ENCODE measurements at places on chromosomes 7 and 10.

DNA sequence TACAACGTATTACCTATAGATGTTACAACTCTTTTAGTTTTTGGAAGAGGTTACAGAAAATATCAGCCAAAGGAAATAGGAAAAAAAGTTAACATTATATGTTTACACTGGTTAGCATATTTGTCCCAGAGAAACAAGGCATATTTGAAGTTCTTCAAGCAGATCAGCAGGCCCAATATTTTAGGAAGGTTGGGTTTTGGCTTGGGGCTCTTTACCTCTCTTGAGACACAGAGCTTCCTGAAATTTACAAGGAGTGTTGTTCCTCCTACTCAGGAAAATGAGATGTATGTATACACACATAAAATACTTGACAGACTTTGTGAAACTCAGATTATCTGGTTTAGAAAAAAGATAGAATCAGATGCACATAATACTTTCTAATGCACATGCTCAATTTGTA lies 323.6 kb downstream of the HGF start:
- DNase-seq = no peak

DNA sequence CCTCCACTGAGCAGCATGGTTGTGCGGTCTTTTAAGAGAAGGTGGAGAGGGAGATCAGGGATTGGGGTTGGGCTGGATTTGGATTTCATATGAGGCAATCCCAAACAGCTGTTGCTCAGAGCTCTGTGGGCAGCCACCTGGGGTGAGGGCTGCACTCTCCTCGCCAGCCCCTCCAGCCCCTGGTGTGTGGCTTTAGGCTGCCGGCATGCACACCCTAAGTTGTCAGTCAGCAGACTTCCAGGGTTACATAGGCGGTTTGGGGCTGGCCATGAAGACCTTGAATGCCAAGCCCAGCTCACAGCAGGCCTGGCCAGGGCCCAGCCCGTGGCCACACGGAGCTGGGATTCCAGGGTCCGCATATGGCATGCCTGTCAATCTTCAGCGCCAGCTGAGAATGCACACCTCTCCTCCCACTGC lies 54.8 kb downstream of the ZMIZ1 start:
- no peak for DNase-seq

GRCh38 chr7:100369105-100369504 lies 4.2 kb upstream of the PILRA start:
- no peak for DNase-seq

DNA sequence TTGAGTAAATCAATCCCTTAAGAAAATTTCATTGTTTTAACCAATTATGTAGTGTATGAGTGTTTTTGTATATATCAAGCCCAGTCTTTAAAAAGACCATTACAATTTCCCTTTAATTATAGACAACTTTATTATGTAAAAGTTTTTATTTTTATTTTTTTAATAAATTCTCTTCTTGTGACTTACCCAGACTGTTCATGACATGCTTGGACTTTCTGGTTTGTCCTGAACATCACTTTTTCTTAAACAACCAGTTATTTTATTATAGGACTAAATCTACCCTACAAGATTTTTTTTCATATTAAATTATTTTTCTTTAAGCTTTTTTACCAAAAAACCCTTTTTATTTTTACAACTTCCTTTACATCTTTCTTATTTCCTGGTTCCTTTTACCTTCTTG lies 410.4 kb downstream of the ATRNL1 start:
- DNase-seq = no peak

DNA sequence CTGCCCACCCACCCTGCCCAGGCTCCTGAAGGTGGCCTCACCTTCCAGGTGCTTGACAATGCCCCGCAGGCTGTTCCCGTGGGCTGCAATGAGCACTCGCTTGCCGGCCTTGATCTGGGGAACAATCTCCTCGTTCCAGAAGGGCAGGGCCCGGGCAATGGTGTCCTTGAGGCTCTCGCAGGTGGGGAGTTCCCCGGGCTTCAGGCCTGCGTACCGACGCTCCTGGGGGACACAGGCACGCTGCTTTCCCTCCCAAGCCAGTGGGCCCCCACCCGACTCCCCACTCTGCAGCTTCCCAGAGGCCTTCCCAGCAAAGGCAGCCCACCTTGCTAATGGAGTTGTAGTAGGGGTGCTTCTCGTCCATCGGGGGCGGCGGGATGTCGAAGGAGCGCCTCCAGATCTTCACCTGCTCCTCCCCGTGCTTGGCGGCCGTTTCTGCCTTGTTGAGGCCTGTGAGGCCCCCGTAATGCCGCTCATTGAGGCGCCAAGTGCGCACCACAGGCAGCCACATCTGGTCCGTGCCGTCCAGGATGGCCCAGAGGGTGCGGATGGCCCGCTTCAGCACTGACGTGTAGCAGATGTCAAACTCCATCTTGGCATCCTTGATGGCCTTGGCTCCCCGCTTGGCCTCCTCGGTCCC lies 456 bp downstream of the PGAM2 start:
- no peak for DNase-seq

DNA sequence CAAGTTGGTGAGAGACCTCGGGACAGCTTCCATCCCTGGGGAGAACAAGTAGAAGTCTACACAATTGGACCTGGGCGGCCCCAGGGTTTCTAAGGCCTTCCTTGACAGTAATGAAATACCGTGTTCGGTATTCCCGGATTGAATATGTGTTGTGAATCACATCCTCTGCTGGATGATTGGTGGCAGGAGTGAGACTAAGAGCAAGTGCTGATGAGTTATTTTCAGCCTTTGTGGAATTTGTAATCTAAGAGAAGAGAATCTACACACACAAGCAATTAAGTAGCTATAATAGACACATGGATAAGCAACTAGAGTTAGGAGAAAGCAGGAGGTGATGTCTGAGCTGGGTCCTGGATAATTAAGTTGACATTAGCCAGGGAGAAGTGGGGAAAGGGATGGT lies 64.8 kb upstream of the VWC2 start:
- DNase-seq = no peak

- no peak for DNase-seq
These were observed 84.3 kb upstream of the ADRB1 start for GRCh38 chr10:113959383-113959760.

DNA sequence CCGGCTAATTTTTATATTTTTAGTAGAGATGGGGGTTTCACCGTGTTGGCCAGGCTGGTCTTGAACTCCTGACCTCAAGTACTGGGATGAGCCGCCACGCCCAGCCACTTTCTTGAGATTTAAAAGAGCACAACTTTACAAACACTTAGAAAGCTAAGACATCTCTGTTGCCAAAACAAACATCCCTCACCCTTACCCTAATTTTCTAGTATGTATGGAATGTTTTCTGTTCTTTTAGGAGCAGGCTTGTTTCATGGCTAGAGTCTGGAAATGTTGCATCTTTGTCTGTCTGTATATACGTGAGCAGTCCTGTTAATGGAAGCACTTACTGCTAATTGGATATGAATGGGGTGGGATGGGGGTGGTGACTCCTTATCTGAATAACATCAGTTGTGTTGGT lies 2.9 kb downstream of the OLAH start:
- DNase-seq = no peak

- no peak for DNase-seq
These were observed 744.4 kb downstream of the PHTF2 start for GRCh38 chr7:78542981-78543380.

- DNase-seq = no peak
These were observed 241.5 kb downstream of the WDR37 start for GRCh38 chr10:1297566-1298301.

GRCh38 chr10:26579256-26580063 lies 118.0 kb upstream of the PDSS1 start:
- no peak for DNase-seq

DNA sequence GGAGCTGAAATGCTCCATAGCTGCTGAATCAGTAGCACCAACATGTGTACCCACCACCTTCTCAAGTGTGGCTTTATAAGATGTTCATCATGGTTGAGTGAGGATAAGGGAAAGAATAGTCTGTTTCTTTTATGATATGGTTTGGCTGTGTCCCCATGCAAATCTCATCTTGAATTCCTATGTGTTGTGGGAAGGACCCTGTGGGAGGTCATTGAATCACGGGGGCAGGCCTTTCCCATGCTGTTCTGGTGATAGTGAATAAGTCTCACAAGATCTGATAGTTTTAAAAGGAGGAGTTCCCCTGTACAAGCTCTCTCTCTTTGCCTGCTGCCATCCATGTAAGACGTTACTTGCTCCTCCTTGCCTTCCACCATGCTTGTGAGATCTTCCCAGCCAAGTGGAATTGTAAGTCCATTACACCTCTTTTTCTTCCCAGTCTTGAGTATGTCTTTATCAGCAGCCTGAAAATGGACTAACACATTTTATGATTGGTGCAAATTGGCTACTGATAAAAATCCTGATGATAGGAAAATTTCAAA lies 799.9 kb downstream of the TNS3 start:
- DNase-seq = no peak

- no peak for DNase-seq
These were observed 10.6 kb downstream of the INHBA start for GRCh38 chr7:41692251-41692650.

GRCh38 chr7:144775749-144776148 lies 60.1 kb downstream of the TPK1 start:
- no peak for DNase-seq

DNA sequence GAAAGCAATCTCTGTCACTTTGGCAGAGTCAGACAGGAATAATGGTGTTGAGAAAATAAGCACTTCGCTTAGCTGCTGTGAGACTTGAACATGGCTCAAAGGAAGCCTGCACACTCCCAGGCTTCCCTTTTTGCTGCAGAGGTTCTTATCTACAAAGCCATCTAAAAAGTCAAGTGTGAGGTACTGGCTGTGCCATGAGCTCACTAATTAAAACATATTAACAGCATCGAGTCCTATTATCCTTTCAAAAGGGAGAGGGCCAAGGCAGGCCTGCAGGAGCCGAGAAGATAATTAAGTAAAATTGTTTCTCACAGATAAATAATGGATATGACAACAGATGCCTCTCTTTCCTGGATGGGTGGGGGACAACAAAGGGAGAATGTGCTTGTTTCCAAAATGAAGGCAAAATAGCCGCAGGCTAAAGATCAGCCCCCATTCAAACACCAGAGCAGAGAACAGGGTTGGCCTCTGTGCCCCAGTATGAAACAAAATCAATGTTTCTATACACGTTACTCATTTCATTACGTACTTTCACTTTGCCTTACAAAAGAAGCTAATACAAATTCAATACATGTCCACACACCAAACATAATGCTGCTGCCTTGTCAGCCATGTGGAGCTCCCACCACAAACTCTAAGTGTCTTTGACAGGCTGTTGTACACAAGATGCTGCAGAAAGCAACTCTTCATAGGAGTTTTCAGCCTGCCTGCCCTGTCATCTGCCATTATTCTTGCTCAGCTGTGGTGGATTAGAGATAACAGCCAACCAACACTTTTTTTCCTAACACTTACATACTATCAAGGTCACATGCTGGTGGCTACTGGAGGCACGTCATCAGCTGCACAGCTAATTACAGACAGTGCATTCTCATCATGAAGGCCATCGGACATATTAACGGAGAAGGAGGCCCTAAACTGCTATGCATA lies 55.3 kb downstream of the ELAPOR2 start:
- no peak for DNase-seq

DNA sequence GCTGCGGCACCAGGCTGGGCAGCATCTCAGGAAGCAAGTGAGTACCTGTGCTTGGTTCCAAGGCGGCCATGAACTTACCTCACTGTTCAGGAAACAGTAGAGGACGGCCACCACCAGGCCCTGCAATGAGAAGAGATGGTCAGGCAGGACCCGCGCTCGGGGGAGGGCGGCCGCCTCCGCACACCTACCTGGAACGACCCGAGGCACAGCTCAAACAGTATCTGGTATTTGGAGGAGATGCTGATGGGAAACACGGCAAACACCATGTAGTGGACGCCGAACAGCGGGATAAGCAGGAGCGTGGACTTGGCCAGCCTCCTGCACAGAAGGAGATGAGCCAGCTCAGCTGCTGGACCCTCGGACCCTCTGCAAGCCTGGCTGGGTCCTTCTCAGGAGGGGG lies 112.9 kb downstream of the VIPR2 start:
- no peak for DNase-seq

DNA sequence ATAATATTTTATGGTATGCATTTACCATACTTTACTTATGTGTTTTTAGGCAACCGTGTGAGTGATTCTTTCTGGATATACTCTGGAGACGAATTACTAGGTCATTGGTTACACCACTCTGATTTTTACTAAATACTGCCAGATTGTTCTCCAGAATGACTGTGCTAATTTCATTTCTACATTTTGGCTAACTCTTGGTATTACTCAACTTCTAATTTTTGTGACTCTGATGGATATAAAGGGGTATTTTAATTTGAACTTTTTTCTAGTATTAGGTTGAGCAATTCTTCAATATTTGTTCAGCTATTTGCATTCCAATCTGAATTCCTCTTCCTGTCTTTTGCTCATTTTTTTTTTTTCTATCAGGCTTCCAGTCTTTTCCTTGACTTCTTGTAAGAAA lies 223.6 kb downstream of the MDFIC start:
- DNase-seq = no peak

DNA sequence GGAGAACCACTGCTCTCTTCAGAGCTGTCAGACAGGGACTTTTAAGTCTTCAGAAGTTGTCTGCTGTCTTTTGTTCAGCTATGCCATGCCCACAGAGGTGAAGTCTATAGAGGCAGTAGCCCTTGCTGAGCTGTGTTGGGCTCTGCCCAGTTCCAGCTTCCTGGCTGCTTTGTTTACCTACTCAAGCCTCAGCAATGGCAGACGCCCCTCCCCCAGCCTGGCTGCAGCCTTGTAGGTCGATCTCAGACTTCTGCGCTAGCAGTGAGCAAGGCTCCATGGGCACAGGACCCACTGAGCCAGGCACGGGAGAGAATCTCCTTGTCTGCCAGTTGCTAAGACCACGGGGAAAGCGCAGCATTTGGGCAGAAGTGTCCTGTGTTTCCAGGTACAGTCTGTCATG lies 12.1 kb upstream of the CPA2 start:
- no peak for DNase-seq

- no peak for DNase-seq
These were observed 222.1 kb upstream of the RHOBTB1 start for GRCh38 chr10:61166065-61166464.

GRCh38 chr7:27745064-27745583 lies 5.2 kb downstream of the TAX1BP1 start:
- DNase-seq = no peak

DNA sequence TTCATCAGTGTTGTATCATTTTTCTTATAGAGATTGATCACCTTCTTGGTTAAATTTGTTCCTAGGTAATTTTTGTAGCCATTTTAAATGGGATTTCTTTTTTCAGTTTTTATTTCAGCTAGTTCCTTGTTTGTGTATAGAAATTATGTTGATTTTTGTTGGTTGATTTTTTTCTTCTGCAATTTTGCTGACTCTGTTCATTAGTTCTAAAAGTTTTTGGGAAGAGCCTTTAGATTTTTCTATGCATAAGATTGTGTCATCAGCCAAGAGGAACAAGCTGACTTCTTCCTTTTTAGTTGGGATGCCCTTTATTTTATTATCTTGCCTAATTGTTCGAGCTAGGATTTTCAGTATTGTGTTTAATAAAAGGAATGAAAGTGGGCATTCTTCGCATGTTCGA lies 222.2 kb upstream of the TEX47 start:
- no peak for DNase-seq

Measured in activated naive CD4-positive, alpha-beta T cell (primary cell).